ENCODE measurements at places on chromosomes 6 and 20.

DNA sequence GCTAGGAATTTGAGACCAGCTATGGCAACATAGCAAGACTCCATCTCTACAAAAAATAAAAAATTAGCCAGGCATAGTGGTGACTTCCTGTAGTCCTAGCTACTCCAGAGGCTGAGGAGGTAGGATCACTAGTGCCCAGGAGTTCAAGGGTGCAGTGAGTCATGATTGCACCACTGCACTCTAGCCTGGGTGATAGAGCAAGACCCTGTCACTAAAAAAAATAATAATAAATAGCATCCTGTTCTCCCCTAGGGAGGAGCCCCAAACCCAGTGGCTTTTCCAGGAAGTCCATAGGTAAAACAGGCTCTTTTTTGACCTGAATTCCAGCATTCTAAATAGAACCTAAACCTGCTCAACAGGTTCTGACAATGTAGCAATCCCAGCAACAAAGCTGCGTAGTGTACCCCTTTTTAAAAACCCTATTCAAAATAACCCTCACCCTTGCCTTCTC is 192.0 kb downstream of the ALDH8A1 start:
- DNase-seq: no peak

GRCh38 chr6:32977953-32978324 is 9.5 kb downstream of the BRD2 start:
- no peak for DNase-seq

DNA sequence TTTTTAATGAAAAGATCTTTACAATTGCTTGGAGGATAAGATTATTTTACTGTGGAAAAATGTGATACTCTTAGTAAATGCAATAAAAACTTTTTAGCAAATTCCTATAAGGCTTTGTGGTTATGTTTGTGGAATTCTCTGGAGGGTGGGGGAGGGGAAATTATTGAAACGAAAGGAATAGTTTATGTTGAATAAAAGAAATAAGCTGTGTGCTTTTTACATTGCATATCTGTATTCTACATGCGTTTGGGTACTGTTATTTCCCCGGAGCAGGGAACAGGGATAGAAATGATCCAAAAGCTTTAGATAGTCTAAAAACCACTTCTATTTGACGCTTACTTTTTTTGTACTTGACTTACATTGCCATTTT is 143.8 kb downstream of the SLC16A10 start:
- DNase-seq: no peak

DNA sequence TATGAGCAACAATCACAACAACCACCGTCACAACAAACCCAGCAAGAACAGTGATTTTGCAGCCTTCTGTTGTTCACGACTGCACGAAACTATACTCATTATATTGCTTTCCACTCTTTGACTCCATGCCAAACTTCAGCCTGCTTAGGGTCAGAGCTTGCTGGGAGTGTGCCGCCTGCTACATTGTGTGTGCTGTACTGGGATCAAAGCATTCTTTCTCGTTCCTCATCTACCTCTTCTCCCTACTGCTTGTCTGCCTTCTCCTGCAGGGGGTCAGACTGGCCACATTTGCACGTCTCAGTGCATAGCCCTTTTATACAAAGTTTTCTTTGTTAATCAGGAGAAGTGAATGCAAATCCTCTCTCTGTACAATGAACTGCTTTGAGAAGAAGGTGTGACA is 401.6 kb upstream of the CITED2 start:
- no peak for DNase-seq

GRCh38 chr20:10864076-10864672 is 190.4 kb upstream of the JAG1 start:
- no peak for DNase-seq

DNA sequence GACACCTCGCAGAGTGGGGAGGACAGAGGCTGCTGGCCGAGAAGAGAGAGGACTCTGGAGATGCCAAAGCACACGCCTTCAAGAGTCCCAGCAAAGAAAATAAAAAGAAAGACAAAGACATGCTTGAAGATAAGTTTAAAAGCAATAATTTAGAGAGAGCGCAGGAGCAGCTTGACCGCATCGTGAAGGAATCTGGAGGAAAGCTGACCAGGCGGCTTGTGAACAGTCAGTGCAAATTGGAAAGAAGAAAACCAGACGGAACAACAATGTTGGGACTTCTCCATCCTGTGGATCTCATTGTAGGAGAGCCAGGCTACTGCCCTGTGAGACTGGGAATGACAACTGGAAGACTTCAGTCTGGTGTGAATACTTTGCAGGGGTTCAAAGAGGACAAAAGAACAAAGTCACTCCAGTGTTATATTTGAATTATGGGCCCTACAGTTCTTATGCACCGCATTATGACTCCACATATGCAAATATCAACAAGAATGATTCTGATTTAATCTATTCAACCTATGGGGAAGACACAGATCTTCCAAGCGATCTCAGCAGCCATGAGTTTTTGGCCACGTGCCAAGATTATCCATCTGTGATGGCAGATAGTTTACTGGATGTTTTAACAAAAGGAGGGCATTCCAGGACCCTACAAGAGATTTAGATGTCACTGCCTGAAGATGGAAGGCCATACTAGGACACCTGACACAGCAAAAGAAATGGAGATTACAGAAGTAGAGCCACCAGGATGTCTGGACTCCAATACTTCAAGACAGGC is 52.2 kb downstream of the REV3L start:
- no peak for DNase-seq

- DNase-seq: no peak
These were observed 18.8 kb downstream of the ZFAND3 start for GRCh38 chr6:37838219-37838921.

GRCh38 chr6:17012421-17013225 is 89.2 kb upstream of the STMND1 start:
- no peak for DNase-seq

- DNase-seq: no peak
These were observed 197.4 kb upstream of the PRSS16 start for GRCh38 chr6:27049863-27050781.

- no peak for DNase-seq
These were observed 659.9 kb downstream of the EPM2A start for GRCh38 chr6:145075425-145075824.

GRCh38 chr6:84867521-84867920 is 103.1 kb upstream of the TBX18 start:
- DNase-seq: no peak

DNA sequence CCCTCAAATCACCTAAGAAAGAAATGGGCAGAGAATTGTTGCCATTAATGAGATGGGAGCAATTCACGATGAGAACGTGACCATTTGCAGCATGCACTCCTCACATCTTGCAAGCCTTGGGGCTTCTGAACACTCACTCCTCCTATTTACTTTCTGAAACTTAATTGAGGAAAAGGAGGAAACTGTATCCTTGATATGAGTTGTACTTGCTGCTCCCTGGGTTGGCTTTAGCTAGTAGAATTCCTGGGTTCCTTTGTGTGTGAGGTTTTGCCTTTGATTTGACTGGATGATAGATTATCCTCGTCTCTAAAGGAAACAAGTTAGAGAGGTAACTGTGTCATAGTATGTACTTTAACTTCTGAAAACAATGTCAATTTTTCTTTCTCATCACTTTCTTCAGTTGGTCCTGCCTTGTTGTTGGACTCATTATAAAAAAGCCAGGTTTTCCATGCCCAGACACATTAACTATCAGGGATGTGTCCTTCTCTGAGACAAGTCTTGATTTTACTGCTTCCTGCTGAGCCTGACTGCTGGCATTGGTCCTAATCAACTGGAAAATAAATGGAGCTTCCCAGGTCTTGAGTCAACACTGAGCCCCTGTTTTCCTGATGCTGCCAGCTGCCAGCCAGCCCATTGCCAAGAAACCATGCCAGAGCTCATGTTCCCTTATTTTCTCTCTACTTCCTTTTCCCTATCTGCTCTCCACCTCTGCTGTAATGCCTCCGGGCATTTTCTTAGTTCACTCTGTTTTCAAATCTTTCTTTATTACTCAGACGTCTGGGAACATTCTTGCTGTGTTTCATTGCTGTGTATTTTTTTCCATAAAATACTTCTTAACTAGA is 6.0 kb upstream of the MRAP2 start:
- no peak for DNase-seq

GRCh38 chr20:37954190-37954589 is 51.3 kb downstream of the VSTM2L start:
- DNase-seq: no peak

DNA sequence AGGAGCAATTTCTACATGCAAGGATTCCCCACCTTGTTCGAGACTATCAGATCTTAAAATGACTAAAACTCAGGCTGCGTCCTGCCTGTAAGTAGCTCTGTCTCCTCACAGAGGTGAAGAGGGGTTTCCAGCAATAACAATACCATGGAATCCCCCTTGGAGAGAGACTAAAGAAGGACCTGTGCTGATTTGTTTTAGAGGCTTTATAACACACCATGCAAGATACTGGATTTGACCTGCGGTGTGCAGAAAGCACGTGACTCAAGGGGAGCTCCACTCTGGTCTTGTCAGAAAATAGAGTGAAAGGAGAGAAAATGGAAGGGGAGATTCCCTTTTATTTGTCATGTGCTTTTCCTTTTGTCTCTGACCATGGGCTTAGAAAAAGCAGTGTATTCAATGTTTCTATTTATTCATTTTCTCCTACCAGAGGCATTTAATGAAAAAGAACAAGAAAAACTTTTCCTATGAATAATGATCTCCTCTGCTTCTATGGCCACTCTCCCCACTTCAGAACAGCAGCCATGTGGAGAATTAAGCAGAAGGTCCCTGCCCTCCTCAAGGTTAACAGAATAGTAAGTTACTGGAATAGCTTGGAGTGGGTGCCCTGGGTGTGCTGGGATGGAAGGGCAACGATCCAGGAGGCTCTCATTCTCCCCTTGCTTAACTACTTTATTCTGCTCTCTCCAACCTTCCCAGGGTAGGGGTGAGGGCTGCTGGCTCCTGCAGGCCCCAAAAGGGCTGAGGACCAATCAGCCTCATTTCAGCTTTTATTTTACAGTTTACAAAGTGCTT is 19.2 kb upstream of the MRPS10 start:
- no peak for DNase-seq

DNA sequence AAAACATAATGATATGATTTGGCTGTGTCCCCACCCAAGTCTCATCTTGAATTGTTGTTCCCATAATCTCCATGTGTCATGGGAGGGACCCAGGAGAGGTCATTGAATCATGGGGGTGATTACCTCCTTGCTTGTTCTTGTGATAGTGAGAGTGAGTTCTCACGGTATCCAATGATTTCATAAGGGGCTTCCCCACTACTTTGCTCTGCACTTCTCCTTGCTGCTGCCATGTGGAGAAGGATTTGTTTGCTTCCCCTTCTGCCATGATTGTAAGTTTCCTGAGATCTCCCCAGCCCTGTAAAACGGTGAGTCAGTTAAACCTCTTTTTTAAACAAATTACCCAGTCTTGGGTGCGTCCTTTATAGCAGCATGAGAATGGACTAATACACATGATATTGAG is 156.8 kb upstream of the PLCB4 start:
- no peak for DNase-seq

GRCh38 chr6:149922642-149923326 is at the start of gene RAET1G:
RAET1G (minus strand) TSS chr6:149923121; CDS start chr6:149923010, 111 bp downstream.
- peak; percentile 62 for DNase-seq

DNA sequence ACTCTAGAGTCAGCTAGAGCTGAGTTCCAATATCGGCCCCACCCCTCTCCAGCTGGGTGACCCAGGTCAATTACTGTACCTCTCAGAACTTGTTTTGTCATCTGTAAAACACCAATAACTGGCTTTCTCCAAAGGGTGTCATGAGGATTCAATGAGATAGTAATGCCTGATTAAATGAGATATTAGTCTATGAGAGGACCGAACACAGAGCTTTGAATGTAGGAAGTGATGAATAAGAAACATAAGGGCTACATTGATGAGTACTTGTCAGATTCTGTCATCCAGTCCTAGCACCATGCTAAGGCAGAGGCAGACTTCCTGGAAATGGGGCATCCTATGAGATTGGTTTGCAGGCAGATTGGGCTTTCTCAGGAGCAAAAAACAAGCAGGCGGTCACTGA is 20.2 kb downstream of the BPI start:
- no peak for DNase-seq

DNA sequence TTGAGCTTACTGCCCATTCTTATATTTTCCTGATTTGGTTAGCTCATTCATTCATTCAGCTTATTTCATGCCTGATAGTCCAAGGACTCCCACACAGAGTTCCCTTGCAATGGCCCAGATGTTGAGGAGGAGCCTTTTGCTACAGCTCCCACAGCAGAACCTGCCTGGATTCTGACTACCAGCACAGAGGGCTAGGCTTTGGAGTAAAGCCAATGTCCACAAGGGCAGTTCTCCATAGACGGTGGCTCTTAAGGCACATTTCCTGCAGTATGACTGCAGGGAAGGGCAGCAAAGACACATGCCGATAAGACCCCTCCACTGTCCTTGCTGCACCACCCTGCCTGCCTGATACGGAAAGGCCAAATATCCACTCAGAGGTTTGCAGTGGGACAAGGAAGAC is 112.3 kb upstream of the SYNDIG1 start:
- DNase-seq: no peak

GRCh38 chr6:107716688-107717089 is 107.4 kb downstream of the SCML4 start:
- DNase-seq: peak; percentile 57

GRCh38 chr6:110095101-110095500 is 84.4 kb downstream of the WASF1 start:
- no peak for DNase-seq

- no peak for DNase-seq
These were observed 5.8 kb upstream of the EEF1A2 start for GRCh38 chr20:63504642-63505041.

DNA sequence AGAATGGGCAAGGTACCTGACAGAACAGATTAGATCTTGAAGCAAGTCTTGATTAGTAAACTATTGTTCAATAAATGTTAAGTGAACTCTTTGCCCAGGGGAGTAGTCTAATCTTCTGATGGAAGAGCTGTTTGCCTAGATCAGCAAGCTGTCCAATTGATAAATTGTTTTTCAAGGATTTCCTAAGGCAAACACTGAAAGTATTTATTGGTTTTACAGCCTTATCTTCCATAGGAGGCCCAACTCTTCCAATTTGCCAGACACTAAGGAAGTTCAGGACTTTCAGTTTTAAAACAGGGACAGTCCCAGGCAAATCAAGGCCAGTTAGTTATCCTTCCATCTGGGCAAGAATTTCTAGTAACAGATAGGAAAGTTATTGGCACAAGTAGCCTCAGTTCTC is 1.8 kb upstream of the C6orf163 start:
- no peak for DNase-seq

DNA sequence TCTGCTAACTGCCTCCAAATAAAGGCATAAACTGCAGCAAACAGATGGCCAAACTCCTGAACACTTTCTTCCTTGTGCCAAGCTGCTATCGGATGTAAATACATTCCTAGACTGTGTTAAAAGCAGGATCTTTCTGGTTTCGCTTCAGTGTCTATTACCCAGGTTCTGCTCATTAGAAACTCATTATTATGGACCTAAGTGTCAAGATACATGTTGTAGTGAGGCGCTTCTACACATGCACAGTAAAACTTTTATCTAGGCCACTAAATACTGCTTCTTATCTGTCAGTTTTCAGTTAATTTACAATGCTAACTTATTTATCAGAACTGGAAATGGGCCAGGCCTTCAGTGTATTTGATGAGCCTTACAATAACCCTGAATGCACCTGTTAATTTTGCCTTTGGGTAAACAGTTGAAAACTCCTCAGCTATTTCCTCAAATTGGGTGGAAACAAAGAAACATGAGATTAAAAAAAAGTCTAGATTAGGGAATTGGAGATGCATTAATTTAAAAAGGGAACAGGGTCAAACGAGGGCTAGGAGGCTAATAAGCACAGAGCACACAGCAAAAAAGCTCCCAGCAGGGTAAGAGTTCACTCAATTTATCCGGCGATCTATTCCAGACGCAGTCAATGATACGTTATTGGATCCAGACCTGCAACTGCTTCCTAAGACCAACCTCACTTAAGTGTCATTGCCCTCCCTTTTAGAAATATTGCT is 240.6 kb downstream of the FOXC1 start:
- no peak for DNase-seq
